ENCODE measurements at places on chromosomes 16 and 17. TPM values are rescaled to one million over a fixed set of nuclear protein-coding genes. Genes with fewer than 3 reads are reported as not detected.
A peak's percentile ranks its signal among the peaks of the same experiment; 100 is the strongest.

- H3K36me3 ChIP-seq = no peaks in the 10 kb centered on the region
- no peaks in the 10 kb centered on the region for H3K4me1 ChIP-seq
- H3K4me3 ChIP-seq = no peak overlapping the region
- peak; percentile 16 for DNase-seq
- no peak overlapping the region for H3K27ac ChIP-seq
- H3K27me3 ChIP-seq = no peaks in the 10 kb centered on the region
Measured at GRCh38 chr16:20385844-20386832, 18.4 kb downstream of the PDILT start.

DNA sequence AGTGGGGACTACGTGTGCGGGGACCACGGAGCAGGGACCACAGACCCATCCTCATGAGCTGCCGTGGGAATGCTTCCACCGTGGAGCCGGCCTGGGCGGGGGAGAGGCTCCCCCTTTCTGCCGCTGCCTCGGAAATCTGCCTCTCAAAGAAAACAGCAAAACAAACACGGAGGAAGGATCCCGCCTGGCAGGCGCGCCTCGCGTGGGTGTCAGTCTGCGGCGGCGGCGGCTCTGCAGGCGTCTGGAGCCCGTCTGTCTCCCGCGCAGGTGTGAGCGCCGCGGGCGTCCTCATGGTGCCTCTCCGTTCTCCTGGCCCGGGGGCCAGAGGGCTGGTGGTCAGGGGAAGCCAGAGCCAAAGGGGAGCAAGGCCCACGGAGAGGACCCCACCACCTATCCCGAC is 27.5 kb downstream of the GSE1 start:
- H3K27ac ChIP-seq = peak overlapping the region; percentile 81
- peaks cover 41% of the 10 kb centered on the region for H3K4me1 ChIP-seq
- no peaks in the 10 kb centered on the region for H3K27me3 ChIP-seq
- no peak for DNase-seq
- no peak overlapping the region for H3K4me3 ChIP-seq
- no peaks in the 10 kb centered on the region for H3K36me3 ChIP-seq

GRCh38 chr17:78645421-78646295 is 68.5 kb upstream of the DNAH17 start:
- no peak overlapping the region for H3K4me3 ChIP-seq
- peak; percentile 59 for DNase-seq
- no peaks in the 10 kb centered on the region for H3K36me3 ChIP-seq
- H3K4me1 ChIP-seq = no peaks in the 10 kb centered on the region

- no peaks in the 10 kb centered on the region for H3K27me3 ChIP-seq
- peaks cover 13% of the 10 kb centered on the region for H3K4me1 ChIP-seq
- H3K4me3 ChIP-seq = no peak overlapping the region
- H3K27ac ChIP-seq = no peak overlapping the region
- DNase-seq = no peak
- H3K36me3 ChIP-seq = no peaks in the 10 kb centered on the region
Measured at GRCh38 chr17:79043931-79044320, 20.0 kb downstream of the C1QTNF1 start.

GRCh38 chr17:40095944-40096791 is 4.2 kb downstream of the NR1D1 start:
- H3K27me3 ChIP-seq = no peaks in the 10 kb centered on the region
- no peak for DNase-seq
- peaks cover 45% of the 10 kb centered on the region for H3K36me3 ChIP-seq
- peak overlapping the region; percentile 100 for H3K27ac ChIP-seq
- peaks cover 77% of the 10 kb centered on the region for H3K4me1 ChIP-seq

DNA sequence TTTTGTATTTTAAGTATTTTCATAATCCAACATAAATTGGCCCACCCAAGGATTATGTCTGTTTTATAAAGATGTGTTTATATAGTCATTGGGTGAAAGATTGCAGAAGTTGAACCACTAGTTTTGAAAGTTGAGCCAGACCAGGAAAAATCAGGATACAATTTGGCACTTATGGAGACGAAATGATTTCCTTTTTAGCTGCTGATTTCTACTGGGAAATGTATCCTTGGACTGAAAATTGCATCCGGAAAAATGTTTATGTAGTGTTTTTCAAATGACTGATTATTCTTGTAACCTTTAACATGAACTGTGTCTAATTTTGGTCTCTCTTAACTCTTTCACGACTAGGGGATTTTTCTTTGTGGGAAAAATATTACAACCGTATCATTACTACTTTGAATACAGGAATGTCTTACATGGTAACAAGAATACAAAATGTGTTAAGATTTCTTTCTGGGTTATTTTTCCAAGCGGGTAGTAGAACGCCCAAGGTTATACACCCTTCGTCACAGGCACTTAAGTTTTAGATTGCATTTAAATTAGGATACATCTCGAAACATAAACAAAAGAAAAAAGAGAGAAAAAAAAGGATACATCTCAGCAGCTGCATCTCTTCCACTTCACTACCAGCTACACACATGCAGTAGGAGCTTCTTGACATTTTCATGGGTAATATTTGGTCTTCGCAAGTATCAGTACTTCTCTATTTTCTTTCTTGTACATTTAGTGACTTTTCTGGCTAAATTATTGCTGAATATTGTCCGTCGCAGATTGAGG is 273.0 kb upstream of the TBX2 start:
- H3K27ac ChIP-seq = no peak overlapping the region
- H3K27me3 ChIP-seq = no peaks in the 10 kb centered on the region
- H3K36me3 ChIP-seq = no peaks in the 10 kb centered on the region
- H3K4me3 ChIP-seq = no peak overlapping the region
- DNase-seq = no peak

GRCh38 chr16:1890708-1891050 is 18.7 kb upstream of the MEIOB start:
- no peak overlapping the region for H3K4me3 ChIP-seq
- H3K27me3 ChIP-seq = peaks cover 19% of the 10 kb centered on the region
- no peaks in the 10 kb centered on the region for H3K4me1 ChIP-seq
- H3K36me3 ChIP-seq = no peaks in the 10 kb centered on the region

DNA sequence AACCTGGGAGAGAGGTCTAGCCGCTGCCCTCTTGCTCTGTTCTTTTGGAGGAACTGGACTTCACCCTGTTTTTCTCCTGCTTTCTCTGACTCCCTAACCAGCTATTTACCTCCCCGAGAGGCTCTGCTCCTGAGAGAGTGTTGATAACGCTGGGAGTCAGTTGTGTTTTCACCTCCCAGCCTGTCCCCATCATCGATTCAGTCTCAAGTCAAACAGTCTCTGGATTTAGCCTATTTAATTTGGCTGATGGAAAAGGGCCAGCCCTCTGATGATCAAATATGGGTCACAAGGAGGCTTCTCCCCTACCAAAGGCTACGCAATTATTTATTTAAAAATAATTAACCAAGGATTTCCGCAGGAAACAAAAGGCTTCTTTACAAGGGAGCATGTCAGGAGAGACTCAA is 31.8 kb downstream of the HNF1B start:
- H3K4me3 ChIP-seq = no peak overlapping the region
- no peaks in the 10 kb centered on the region for H3K36me3 ChIP-seq
- no peak overlapping the region for H3K27ac ChIP-seq

GRCh38 chr16:79776243-79776847 is 175.8 kb upstream of the MAF start:
- no peaks in the 10 kb centered on the region for H3K36me3 ChIP-seq
- H3K4me3 ChIP-seq = no peak overlapping the region
- H3K4me1 ChIP-seq = peaks cover under 1% of the 10 kb centered on the region
- no peak overlapping the region for H3K27ac ChIP-seq
- no peak for DNase-seq

GRCh38 chr17:1089915-1090314 is 89.9 kb downstream of the ABR start:
- no peak overlapping the region for H3K4me3 ChIP-seq
- no peaks in the 10 kb centered on the region for H3K27me3 ChIP-seq
- no peak for DNase-seq
- H3K27ac ChIP-seq = no peak overlapping the region
- H3K4me1 ChIP-seq = peaks cover 12% of the 10 kb centered on the region
- H3K36me3 ChIP-seq = no peaks in the 10 kb centered on the region

GRCh38 chr16:30395992-30396585 is 869 bp downstream of the ZNF48 start:
- H3K4me1 ChIP-seq = peaks cover 25% of the 10 kb centered on the region

DNA sequence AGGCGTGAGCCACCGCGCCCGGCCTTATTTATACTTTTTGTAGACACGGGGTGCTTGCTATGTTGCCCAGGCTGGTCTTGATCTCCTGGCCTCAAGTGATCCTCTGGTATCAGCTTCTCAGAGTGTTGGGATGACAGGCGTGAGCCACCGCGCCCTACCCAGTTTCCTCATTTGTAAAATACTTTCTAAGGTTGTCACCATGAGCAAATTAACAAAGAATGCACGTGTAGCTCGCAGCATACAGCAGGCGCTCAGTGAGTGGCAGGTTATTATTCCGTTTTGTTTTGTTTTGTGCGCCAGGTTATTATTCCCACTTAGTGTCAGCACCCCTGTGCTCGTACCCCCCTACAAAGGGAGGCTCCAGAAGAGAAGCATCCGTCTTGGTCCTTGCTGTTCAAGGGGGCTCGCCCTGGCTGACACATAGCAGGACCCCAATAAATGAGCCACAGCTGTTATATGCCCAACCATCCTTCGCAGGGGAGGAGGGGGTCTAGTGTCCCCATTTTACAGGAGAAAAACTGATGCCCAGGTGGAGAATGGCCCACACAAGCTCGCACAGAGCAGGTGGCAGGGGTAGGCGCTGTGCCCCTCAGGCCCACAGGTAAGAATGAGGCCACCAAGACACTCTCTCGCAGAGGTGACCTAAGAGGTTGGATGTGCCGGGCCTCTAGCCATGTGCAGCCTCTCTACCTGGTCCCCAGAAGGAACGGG is 686 bp upstream of the MIEF2 start:
- H3K4me1 ChIP-seq = peaks cover 62% of the 10 kb centered on the region
- H3K36me3 ChIP-seq = peaks cover 40% of the 10 kb centered on the region
- H3K27me3 ChIP-seq = no peaks in the 10 kb centered on the region
- H3K4me3 ChIP-seq = peak overlapping the region; percentile 90
- DNase-seq = no peak

KRT33A gene
- not detected for total RNA-seq

FGF11 gene
- total RNA-seq = 4.5 TPM

TEKT1 gene
- not detected for total RNA-seq

NPIPB13 gene
- total RNA-seq = 10.4 TPM

KRT12 gene
- not detected for total RNA-seq

SMARCD2 gene
- 44.7 TPM for total RNA-seq

AXIN2 gene
- 9.9 TPM for total RNA-seq

KRTAP4-6 gene
- total RNA-seq = not detected
